PC-9 (cell line): ENCODE measurements at places on chromosomes 12 and 14.

GRCh38 chr12:129927316-129927900 lies 23.6 kb upstream of the TMEM132D start:
- DNase-seq: no peak

DNA sequence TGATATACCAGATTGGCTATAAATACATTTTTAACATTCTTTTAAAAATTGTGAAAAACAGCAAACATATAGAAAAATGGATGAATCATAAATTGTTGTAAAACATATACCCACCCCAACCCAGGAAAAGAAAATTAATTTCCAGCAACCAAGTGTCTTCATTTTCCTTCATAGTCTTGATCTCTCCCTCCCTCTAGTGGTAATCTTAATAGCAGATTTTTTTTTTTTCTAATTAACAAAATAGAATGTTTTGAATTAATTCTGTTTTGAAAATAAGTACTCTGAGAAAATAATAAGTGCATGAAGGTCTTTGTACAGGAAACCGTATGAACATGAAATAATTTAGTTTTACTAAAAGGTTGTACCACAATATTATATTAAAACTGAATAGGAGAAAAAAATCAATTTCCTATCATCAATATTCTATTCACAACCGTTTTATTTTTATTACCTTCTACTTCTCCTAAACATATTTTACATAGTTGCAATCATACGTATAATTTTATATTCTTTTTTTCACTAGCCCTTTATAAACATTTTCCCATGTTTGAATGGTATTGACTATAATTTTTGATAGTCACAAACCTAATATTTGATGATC lies 7.0 kb downstream of the ETNK1 start:
- no peak for DNase-seq

GRCh38 chr14:104968153-104968527 lies 10.0 kb downstream of the AHNAK2 start:
- DNase-seq: no peak

DNA sequence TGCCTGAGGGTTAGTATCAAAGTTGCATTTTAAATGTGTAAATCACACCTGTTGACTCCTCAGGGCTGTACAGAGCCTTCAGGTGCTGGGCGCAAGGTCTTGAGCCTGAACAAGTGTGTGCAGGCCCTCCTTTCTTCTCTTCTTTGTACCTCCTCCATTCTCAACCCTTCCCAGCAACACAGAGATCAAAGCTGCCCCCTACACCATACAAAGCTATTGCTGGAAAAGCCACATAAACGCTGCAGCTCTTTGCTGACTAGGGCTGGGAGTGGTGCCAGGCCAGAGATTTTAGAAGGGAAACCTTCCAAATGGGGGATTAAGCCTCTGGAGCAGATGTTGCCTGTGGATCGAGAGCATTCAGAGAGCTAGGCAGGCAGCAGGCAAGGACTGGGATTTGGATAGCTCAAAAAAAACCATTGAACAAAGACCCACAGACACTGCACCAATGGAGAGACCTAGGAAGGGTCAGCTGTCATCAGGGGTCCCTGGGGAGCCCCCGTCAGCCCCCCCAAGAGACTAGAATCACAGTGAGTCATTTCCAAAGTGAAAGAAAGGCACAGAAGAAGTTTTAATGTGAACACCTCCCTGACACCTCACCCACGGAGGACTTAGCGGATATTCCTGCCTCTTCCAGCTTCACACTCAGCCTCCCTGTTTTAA lies 18.2 kb upstream of the SUSD6 start:
- DNase-seq: no peak

DNA sequence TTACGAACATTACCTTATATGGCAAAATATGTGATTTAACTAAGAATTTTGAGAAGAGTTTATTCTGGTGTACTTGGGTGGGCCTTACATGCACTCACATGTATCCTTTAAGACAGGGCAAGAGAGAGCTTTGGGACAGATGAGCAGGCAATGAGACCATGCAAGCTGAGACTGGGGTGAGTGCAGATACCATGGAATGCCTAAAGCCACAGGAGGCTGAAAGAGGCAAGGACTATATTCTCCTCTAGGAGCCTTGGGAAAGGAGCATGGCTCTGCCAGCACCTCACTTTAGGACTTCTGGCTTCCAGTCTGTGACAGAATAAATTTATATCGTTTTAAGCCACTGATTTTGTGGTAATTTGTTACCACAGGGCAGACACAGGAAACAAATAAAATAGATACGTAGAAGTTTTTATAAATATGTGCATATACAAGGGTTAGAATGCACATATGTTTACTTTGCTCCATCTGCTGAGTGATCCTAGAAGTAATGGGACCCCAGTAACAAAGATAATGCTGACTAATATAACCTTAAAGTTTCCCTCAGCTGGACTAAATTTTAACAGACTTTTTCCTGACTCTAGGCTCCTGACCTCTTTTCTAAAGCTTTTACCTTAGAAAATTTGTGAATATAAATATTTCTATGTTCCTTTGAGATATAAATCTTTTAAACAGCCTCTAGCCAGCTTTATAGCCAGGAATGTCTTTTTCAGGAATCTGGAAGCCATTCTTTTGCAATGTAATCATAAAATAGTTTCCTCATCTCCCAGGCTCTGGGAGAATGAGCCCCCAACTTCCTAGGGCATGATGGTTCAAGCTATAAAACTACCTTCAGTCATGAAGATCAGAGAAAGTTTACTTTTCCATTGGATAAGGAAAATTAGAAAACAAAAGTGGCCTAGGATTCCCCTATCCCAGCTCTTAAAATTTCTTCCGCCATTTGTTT lies 216.8 kb downstream of the PPFIA2 start:
- DNase-seq: no peak

DNA sequence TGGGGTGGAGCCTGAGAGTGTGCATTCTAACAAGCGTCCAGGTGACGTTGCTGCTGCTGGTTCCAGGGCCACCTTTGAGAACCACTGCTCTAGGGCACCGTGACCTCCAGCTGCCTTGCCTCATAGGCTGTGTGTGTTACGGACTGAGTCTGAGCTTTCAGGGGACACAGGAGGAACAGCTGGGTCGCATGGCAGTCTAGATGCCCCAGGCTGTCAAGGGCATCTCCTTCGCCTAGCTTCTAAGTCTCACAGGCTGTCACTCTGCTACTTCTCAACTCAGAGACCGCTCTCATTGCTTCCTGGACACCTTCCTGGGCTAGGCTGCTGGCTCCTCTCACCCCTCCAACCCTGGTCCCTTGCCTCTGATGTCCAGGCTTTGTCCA lies 965 bp downstream of the KRT73 start:
- DNase-seq: no peak
